ENCODE measurements at places on chromosomes 1 and 21. TPM values are rescaled to one million over a fixed set of nuclear protein-coding genes. Genes with fewer than 3 reads are reported as not detected.

- H3K4me1 ChIP-seq = no peaks in the 10 kb centered on the region
- no peaks in the 10 kb centered on the region for H3K27me3 ChIP-seq
- no peak overlapping the region for H3K27ac ChIP-seq
- H3K36me3 ChIP-seq = no peaks in the 10 kb centered on the region
- H3K4me3 ChIP-seq = no peak overlapping the region
- DNase-seq = no peak
Measured at GRCh38 chr1:82515650-82516049, 714.9 kb downstream of the ADGRL2 start.

DNA sequence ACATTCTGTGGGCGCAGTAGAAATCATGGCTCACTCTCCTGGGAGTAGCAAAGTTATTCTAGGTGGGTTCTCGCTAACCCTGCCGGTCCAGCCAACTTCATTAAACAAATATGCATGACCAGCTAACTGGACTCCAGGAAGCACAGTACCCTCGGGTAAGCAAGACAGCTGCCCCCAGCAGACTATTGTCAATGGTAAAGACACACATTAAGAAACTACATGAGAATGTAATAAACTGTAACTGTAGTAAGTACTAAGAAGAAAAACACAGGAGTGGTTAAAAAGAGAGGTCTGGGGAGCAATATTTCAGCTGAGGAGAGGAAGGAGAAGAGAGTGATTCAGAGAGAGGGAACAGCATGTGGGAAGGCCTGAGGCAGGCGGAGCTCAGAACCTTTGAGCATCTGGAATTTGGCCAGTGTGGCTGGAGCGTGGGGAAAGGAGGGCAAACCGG is 7.4 kb downstream of the SLC2A5 start:
- H3K27me3 ChIP-seq = no peaks in the 10 kb centered on the region
- H3K4me3 ChIP-seq = no peak overlapping the region
- DNase-seq = no peak
- peaks cover 38% of the 10 kb centered on the region for H3K4me1 ChIP-seq
- no peak overlapping the region for H3K27ac ChIP-seq

DNA sequence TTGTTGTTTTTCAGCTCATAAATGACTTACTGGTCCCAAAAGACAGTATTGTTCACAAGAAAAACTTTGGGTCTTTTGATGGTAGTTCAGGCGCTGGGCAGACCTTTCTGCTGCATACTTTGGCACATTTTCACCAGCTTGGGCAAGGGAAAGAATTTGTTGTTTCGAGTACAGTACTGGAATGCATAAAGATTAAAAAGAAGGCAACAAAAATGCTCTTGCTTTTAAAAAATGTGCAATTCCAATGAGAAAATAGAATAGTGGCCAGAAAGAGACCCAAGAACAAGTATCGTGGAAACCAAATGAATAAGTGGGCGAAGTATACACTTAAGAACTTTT is 56.0 kb downstream of the CLIC6 start:
- no peaks in the 10 kb centered on the region for H3K4me1 ChIP-seq
- no peak overlapping the region for H3K4me3 ChIP-seq
- no peaks in the 10 kb centered on the region for H3K27me3 ChIP-seq
- H3K27ac ChIP-seq = no peak overlapping the region

Gene AGT
- polyA plus RNA-seq = not detected

DNA sequence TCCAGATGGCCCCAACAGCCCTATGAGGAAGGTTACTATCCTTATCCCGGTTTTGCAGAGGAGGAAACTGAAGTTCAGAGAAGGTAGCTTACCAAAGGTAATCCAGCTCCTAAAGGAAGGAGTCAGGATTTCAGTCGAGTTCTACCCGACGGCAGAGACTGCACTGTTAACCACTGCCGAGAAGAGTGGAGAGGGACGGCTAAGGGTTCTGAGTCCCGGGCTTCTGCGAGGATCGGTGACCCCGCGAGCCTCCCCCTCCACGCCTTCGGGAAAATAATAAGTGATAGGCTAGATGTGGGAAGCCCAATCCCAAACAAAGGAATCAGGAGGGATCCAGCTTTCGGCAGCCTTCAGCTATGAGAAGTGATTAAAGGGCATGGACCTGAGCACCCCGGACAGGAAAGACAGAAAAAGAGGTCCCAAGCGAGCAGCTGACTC is 587 bp downstream of the TMEM53 start:
- no peaks in the 10 kb centered on the region for H3K36me3 ChIP-seq
- H3K27me3 ChIP-seq = no peaks in the 10 kb centered on the region
- peaks cover 75% of the 10 kb centered on the region for H3K4me1 ChIP-seq
- no peak for DNase-seq
- peak overlapping the region; percentile 84 for H3K27ac ChIP-seq

Gene LAX1
- polyA plus RNA-seq = not detected

Gene GNG12
- polyA plus RNA-seq = not detected

GRCh38 chr1:209895709-209896108 is 42.3 kb upstream of the SYT14 start:
- H3K27ac ChIP-seq = no peak overlapping the region
- H3K4me3 ChIP-seq = no peak overlapping the region
- H3K27me3 ChIP-seq = no peaks in the 10 kb centered on the region
- H3K36me3 ChIP-seq = no peaks in the 10 kb centered on the region
- H3K4me1 ChIP-seq = no peaks in the 10 kb centered on the region

- H3K27ac ChIP-seq = no peak overlapping the region
- no peaks in the 10 kb centered on the region for H3K36me3 ChIP-seq
- H3K4me3 ChIP-seq = no peak overlapping the region
- H3K4me1 ChIP-seq = no peaks in the 10 kb centered on the region
- no peak for DNase-seq
Measured at GRCh38 chr1:96872757-96873156, 151.2 kb downstream of the PTBP2 start.

DNA sequence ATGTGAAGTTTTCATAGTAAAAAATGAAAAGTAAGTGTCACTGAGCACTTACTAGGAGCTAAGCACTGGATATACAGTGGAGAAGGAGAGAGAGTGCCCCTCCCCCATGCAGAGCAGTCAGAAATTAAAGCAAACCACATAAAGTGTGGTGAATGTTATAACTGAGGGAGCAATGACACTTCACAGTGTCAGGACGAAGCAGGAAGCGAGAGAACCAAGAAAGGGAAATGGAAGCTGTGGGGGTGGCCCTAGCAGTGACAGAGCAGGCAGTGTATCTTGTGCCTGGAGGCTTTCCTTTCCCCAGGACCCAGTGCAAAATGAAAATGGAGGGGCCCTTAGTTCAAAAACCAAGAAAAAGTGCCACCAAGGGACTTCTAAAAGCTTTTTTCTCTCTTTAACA is 21.5 kb upstream of the RCAN3 start:
- H3K36me3 ChIP-seq = no peaks in the 10 kb centered on the region
- DNase-seq = peak; percentile 83
- peak overlapping the region; percentile 81 for H3K27ac ChIP-seq

Gene S100A7
- not detected for polyA plus RNA-seq

DNA sequence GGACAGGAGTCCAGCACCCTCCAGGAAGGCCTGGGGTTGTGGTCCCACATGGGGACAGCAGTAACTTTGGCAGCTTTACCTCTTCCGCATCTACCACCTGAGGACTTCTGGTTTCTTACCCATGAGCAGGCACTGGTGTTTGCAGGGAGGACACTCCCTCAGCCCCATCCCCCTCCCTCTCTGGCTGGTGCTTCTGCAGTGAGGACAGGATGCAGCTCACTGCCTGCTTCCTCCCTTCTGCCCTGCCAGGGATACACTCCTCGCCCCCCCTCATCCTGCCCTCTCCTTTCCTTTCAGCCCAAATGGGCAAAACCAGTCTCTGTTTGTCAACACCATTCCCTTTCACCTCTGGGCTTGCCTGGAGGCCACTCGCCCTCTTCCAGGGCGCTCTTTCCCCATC is 62.4 kb downstream of the KIRREL1 start:
- no peaks in the 10 kb centered on the region for H3K27me3 ChIP-seq
- no peak for DNase-seq
- no peaks in the 10 kb centered on the region for H3K4me1 ChIP-seq

DNA sequence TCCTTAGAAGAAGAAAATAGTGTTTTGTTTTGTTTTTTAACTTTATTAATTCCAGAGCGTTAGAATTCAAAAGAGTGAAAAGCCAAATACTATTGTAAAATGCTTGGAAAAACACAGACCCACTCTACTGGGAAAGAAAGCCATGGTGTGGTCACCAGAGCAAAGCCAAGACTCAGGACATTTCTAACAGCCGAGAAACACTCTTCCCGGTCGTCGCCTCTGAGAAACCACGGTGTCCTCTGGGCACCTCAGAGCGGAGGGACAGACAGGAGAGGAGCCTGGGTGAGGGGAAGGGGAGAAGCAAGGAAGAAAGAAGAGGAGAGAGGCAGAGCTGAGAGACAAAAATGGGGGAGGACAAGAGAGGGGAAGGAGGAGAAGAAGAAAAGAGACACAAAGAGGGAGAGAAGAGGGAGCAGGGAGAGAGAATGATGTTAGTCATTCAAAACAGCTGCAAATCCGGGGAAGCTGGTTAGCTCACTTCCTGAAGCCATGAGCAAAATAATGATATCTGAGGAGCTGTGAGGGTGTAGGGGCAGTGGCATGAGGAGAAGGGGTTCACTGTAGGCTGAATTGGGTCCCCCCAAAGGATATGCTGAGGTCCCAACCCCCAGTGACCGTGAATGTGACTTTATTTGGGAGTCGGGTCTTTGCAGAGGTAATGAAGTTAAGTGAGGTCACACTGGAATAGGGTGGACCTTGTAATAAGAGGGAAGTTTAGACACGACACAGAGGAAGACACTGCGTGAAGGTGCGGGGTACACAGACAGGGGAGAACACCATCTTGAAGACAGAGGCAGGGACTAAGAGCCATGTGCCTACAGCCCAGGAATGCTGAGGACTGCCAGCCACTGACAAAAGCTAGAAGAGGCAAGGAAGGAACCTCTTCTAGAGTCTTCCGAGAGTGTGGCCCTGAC is 58.2 kb upstream of the DMRTB1 start:
- no peak for DNase-seq
- no peaks in the 10 kb centered on the region for H3K27me3 ChIP-seq
- H3K27ac ChIP-seq = no peak overlapping the region
- H3K4me1 ChIP-seq = no peaks in the 10 kb centered on the region
- no peak overlapping the region for H3K4me3 ChIP-seq
- H3K36me3 ChIP-seq = no peaks in the 10 kb centered on the region
